ENCODE measurements at places on chromosomes 6 and 20.

DNA sequence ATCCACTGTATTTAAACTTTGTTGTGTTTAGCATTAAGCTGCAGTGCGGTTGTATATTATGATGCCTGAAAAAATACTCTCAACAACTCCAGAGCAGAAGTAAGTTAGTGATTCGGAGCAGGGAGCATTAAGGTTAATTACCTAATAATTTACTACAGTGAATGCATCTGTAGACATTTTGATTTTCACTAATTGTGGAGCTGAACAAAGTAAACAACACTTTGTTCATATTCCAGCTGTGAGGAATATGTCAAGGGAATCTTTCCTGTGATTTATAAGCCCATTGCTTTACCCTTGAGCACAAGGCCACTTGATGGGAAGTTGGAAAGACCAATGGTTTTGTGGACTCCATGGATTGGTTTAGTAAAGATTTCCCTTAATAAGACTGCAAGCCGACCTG lies 77.1 kb downstream of the CBLN4 start:
- no peak for DNase-seq

- DNase-seq, result no peak
Observed at GRCh38 chr6:118932421-118932820, 2.5 kb downstream of the MCM9 start.

DNA sequence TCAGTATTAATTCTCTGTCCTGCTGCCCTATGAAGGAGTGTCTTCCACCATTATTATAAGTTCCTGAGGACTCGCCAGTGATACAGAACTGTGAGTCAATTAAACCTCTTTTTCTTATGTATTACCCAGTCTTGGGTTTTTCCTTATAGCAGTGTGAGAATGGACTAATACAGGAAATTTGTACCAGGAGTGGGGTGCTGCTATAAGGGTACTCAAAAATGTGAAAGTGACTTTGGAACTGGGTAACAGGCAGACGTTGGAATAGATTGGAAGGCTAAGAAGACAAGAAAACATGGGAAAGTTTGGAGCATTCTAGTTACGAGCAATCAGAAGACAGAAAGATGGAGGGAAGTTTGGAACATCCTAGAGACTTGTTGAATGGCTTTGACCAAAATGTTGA lies 616.7 kb upstream of the EPHA7 start:
- DNase-seq, result no peak

- no peak for DNase-seq
Observed at GRCh38 chr6:47149066-47149465, 106.9 kb upstream of the ADGRF1 start.
